ENCODE measurements at places on chromosomes 5 and 9.

GRCh38 chr5:172144291-172144815 lies 43.7 kb downstream of the STK10 start:
- DNase-seq: no peak

GRCh38 chr5:162256711-162257110 lies 189.1 kb downstream of the GABRG2 start:
- no peak for DNase-seq

- DNase-seq: no peak
These were observed 177.8 kb downstream of the SNX18 start for GRCh38 chr5:54695198-54695966.

DNA sequence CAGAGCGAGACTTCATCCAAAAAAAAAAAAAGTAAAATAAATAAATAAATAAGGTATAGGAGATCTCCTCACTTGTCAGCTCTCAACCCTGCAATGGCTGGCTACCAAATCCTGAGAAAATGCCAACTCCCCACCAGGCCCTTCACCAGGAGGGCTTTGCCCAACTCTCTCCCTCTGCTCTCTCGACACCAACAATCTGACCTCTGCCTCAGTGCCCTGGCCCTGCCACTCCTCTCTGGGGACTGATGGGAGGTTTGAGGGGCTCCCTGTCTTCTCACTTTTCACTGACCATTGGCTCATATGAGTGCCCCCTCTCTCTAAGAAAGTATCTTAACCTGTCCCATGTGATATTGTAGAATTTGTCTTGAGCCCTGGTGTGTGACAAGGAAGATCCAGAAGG lies 52.6 kb upstream of the SH3PXD2B start:
- DNase-seq: no peak

All from NCI-H524 treated with DMSO at 0.1 percent for 48 hours (cell line).